ENCODE measurements at places on chromosomes 3 and 15.

GRCh38 chr15:47975427-47975826, 145.4 kb upstream of the SLC24A5 start:
- no peak for DNase-seq
- H3K36me3 ChIP-seq = no peaks in the 10 kb centered on the region
- H3K27ac ChIP-seq = no peak overlapping the region
- no peak overlapping the region for H3K4me3 ChIP-seq
- H3K27me3 ChIP-seq = no peaks in the 10 kb centered on the region

GRCh38 chr3:121424549-121424948, 121.2 kb downstream of the POLQ start:
- no peak overlapping the region for H3K27ac ChIP-seq
- DNase-seq = no peak
- peaks cover 4% of the 10 kb centered on the region for H3K4me1 ChIP-seq
- H3K4me3 ChIP-seq = no peak overlapping the region
- peaks cover 26% of the 10 kb centered on the region for H3K36me3 ChIP-seq

DNA sequence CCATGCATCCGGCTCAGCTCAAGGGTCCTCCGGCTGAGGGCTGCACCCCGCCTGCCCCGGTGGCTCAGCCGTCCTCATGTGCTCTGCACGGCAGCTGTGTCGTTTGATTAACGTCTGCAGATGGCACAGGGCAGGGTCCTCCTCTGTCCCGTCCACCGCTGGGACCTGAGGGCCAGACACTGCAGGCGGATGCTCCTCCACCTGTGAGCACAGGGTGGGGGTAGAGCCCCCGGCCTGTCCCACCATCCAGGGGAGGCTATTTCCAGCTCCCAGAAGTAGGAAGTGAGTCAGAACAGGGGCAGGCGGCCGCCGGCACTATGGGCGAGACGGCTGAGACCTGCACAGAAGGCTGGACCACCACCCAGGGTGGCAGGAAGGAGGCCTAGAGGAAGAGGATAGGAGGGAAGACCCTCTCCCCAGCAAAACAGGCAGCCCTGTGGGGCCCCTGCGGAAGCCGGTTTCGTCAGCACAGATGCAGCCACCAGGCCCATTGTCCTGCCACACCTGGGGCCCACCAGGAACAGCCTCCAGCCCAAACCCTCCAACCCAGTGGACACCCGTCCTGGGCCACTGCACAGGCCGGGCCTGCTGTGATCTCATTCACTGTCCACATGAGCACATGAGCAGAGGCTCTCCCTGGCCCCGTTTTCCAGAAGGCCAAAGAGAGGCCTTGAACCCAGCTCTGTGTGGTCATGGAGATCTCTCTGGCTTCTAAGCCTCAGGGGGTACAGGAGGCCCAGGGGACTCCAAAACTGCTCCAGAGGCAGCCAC, 12.6 kb upstream of the PLXND1 start:
- peaks cover 8% of the 10 kb centered on the region for H3K4me1 ChIP-seq
- DNase-seq = no peak
- H3K27ac ChIP-seq = no peak overlapping the region
- H3K27me3 ChIP-seq = peaks cover 37% of the 10 kb centered on the region
- no peaks in the 10 kb centered on the region for H3K36me3 ChIP-seq

DNA sequence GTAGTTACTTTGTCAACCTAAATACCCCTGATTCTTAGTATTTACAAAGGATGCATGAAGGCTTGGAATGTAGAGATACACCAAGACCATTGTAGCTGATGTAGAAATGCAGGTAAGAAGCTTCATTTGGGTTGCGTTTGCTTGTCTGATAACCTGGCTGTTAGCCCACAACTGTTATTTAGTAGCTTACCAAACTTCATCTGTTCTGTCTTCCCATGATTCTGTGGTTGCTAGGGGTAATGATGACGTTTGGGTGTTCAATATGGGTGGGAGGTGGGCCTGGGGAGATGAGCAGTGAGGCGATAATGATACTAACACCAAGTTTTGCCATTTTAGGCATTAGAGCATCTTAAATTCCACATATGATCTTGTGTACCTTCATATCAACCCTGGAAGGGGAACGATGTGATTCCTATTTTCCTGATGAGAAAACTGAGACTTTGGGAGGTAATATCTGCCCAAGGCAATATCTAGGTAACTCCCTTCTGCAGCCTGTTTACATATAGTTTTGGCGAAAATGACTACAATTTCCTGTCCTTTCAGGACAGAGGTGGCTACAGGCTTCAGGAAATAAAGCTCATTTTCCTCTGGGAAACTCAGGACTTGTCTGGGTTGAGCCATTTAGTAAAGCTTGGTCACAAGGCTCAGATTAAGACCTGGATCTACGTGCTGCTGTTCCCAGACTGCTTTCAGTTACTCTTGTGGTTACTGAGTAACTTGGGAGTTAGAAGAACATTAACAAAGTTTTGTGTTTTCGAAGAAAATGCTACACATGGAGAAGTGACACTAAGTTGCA, 26.8 kb downstream of the FNDC3B start:
- peaks cover 21% of the 10 kb centered on the region for H3K4me1 ChIP-seq
- no peaks in the 10 kb centered on the region for H3K27me3 ChIP-seq
- no peak overlapping the region for H3K4me3 ChIP-seq
- no peak for DNase-seq
- peaks cover 2% of the 10 kb centered on the region for H3K36me3 ChIP-seq

DNA sequence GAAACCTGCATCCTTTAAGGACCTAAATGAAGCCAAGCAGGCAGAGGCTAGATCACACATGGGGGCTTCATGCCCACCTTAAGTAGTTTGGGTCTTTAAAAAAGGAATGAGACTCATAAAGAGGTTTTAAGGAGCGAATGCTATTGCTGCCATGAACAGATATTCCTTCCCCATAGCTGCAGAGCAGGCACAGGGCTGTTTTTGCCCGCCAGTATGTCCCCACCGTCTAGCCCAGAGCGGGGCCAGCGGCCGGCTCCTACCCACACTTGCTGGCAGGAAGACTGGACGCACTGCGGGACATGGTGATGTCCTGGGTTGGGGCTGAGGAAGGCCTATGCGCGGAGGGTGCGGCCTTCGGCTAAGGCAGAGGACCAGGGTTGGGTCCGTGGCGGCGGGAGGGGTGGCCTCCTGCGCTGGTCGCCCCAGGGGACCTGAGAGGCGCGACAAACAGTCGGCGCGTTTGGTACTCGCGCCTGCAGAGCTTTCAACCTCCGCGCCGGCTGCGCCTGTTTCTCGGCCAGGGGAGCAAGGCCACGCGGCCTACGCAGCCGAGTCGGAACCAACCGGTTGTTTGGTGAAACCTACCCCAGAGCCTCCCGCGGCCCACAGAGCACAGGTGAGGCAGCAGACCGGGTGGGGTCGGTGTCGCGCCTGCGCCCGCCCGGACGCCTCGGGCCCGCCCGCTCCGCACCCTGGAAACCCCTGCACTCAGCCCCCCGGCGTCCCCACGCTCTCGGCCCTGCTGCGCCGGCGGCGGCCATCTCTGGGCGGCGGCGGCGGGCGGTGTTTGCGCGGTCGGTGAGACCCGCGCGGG, at the start of gene FAIM:
Gene FAIM, plus strand, starts transcription at position 450 of the 814 bp plus-strand sequence. CDS start 10,956 bp downstream, outside the sequence.
- H3K4me1 ChIP-seq = peaks cover 19% of the 10 kb centered on the region
- peak within 1 kb of the TSS; percentile 73 for H3K4me3 ChIP-seq
- peak within 1 kb of the TSS; percentile 90 for H3K27ac ChIP-seq
- H3K36me3 ChIP-seq = peaks cover 10% of the 10 kb centered on the region
- H3K27me3 ChIP-seq = peaks cover 10% of the 10 kb centered on the region

DNA sequence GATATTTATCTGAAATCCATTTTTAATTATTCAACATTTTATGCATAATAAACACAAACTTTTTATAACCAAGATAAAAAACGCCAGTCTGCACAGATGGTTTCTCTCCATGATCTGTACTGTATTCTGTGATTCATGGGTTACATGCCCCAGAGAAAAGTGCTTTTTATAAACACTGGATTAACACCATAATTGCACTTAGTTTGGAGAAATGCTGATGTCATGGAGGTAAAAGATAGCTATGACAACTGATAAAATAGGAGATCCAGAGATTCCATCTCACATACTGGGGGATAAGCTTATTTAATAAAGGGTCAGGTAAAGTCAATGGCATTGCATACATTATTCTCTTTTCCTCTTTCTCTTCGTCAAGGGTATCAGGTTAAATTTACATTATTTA, 1460.4 kb upstream of the ALCAM start:
- no peak overlapping the region for H3K27ac ChIP-seq
- no peaks in the 10 kb centered on the region for H3K36me3 ChIP-seq
- no peaks in the 10 kb centered on the region for H3K4me1 ChIP-seq
- no peak for DNase-seq
- H3K4me3 ChIP-seq = no peak overlapping the region

GRCh38 chr3:134249296-134249841, 1.3 kb downstream of the RYK start:
- peak overlapping the region; percentile 78 for H3K4me3 ChIP-seq
- DNase-seq = no peak
- peaks cover 33% of the 10 kb centered on the region for H3K27me3 ChIP-seq
- H3K36me3 ChIP-seq = peaks cover 8% of the 10 kb centered on the region

DNA sequence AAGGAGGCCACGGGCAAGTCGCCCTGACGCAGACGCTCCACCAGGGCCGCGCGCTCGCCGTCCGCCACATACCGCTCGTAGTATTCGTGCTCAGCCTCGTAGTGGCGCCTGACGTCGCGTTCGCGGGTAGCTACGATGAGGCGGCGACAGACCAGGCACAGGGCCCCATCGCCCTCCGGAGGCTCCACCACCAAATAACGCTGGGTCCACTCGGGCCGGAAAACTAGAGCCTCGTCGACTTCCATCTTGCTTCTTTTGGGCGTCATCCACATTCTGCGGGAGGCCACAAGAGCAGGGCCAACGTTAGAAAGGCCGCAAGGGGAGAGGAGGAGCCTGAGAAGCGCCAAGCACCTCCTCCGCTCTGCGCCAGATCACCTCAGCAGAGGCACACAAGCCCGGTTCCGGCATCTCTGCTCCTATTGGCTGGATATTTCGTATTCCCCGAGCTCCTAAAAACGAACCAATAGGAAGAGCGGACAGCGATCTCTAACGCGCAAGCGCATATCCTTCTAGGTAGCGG, at the start of gene EPM2AIP1:
Gene EPM2AIP1, minus strand, starts transcription at position 326 of the 520 bp plus-strand sequence. Its CDS starts 54 bp downstream, at position 272.
- H3K27me3 ChIP-seq = no peaks in the 10 kb centered on the region
- no peak for DNase-seq
- H3K4me1 ChIP-seq = peaks cover 53% of the 10 kb centered on the region

DNA sequence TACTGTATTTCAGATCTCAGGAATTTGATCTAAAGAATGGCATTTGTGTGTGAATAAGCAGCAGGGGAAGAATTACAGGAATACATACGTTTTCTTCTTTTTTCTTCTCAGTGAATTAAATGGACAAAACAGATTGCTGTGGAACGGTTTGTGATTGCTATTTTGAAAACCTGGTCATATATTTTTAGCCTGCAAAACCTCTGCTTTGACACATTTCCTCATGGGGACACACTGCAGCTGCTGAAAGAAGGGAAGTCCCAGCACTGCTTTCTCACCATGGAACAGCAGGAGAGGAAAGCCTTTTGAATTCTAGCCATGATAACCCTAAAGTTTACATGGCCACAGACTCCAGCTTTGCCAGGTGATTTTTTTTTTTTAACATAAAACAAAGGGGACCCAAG, 315.0 kb downstream of the OXSM start:
- no peaks in the 10 kb centered on the region for H3K27me3 ChIP-seq
- no peak for DNase-seq
- H3K4me3 ChIP-seq = no peak overlapping the region
- no peaks in the 10 kb centered on the region for H3K36me3 ChIP-seq

GRCh38 chr15:64851503-64851840, 9.8 kb downstream of the PLEKHO2 start:
- no peak overlapping the region for H3K4me3 ChIP-seq
- peaks cover 38% of the 10 kb centered on the region for H3K4me1 ChIP-seq
- no peaks in the 10 kb centered on the region for H3K27me3 ChIP-seq

DNA sequence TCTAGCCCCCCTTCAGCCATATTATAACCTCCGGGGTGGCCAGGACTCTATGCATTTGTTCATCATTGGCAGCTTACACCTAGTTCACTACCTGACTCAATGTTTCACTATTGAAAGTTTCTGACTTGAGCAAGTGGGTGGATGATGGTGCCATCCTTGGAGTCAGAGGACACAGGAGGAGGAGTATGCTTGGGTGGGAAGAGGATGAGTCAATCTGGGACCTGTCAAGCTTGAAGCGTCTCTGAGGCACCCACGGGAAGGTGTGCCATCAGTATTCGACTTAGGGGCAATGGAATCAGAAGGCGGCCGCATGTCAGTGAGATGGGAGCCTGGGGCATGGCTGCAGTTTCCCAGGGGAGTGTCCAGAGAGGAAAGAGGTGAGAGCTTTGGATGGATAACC, 133.3 kb downstream of the EPHB1 start:
- peaks cover 11% of the 10 kb centered on the region for H3K27me3 ChIP-seq
- no peaks in the 10 kb centered on the region for H3K36me3 ChIP-seq
- no peak overlapping the region for H3K4me3 ChIP-seq
- H3K4me1 ChIP-seq = no peaks in the 10 kb centered on the region
- no peak overlapping the region for H3K27ac ChIP-seq

GRCh38 chr3:73327052-73327451, 265.6 kb downstream of the EBLN2 start:
- no peaks in the 10 kb centered on the region for H3K36me3 ChIP-seq
- no peaks in the 10 kb centered on the region for H3K27me3 ChIP-seq
- no peaks in the 10 kb centered on the region for H3K4me1 ChIP-seq
- no peak overlapping the region for H3K27ac ChIP-seq
- DNase-seq = no peak
- H3K4me3 ChIP-seq = no peak overlapping the region

DNA sequence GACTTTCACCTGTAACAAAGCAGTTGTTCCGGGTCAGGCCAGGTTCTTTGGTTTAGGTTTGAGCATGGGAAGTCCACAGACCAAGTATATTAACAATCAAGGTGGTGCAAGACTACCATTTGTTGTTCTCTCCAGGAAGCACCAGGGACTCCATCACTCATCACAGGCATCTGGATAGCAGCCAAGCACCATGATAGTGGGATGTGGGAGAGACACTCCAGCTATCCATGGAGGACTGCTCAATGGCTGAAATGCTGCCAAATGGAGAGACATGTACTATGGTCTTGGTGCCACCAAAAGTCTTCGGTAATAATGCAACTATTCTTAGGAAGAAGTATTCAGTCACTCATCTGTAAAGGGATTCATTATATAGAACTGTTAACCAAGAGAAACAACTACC, 143.0 kb downstream of the TNIK start:
- DNase-seq = no peak
- H3K36me3 ChIP-seq = peaks cover 5% of the 10 kb centered on the region
- no peak overlapping the region for H3K4me3 ChIP-seq

DNA sequence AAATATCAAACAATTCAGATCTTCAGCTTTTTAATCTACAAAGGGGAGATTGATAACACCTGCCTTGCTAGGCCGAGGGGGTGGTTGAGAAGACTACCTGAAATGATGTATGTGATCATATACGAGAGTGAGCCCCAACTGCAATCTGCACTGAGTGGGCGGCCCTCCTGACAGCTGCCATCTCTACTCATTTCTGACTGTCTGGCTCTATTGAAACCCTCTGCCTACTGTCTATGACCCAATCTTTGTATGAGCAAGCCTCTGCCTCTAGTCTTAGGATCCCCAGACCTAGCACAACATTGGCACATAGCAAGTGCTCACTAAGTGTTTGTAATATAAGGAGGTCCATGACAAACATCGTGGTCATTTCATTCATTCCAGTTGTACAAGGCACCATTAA, 144.4 kb upstream of the NR2F2 start:
- no peaks in the 10 kb centered on the region for H3K36me3 ChIP-seq
- no peak overlapping the region for H3K4me3 ChIP-seq
- H3K27me3 ChIP-seq = no peaks in the 10 kb centered on the region
- H3K4me1 ChIP-seq = no peaks in the 10 kb centered on the region
- no peak for DNase-seq
